ENCODE measurements at places on chromosomes 6 and 20.

DNA sequence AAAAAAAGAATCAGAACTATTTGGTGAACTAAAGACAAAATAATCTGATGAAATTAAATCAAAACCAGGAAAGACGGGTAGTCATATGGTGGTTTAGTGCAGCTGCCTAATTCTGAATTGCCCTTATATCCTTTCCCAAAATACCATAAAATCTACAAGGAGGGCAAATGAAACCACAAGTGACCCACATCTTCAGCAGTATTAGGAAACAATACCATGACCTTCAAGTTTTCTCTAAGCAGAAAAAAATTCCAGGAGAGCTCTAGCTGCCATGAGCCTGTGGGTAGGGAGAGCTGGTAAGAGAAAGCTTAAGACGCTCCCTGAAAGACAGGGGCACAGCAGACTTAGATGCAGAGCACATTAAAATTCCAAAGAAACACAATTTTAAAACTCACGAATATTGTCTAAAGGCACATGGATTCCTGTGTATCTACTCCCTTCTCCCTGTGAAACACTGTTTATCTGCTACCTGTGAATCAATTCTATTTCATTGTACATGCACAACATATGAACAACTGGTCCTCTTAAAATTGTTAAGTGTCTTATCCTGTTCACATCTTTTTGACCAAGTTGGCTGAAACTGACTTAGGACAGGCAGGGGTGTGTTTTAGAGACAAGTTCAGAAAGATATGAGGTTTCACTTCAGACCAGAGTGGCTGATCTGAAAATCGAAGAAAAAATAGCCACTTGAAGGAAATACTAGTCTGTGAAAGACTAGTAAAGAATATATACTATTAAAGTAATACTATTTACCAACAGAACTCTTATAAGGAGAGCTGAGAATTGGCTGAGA, 153.6 kb upstream of the SHLD1 start:
- no peak for DNase-seq

DNA sequence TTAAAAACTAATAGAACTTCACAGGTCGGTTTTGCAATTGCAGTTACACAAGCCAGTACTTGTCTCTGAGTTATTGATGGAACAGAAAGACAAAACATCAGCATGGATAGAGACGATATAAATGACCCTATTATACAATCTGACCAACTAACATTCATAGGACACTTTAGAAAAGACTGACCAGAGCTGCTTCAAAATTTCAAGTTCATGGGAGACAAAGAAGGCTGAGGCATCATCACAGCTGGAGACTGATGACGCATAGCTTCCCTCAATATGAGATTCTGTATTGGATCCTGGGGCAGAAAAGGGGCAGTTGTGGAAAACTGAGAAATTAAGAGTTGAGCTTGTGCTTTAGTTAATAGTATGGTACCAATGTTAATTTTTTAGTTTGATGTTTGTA, 174.0 kb downstream of the THBS2 start:
- DNase-seq = no peak

- no peak for DNase-seq
Measured at GRCh38 chr6:14950970-14951276, 294.9 kb upstream of the JARID2 start.

DNA sequence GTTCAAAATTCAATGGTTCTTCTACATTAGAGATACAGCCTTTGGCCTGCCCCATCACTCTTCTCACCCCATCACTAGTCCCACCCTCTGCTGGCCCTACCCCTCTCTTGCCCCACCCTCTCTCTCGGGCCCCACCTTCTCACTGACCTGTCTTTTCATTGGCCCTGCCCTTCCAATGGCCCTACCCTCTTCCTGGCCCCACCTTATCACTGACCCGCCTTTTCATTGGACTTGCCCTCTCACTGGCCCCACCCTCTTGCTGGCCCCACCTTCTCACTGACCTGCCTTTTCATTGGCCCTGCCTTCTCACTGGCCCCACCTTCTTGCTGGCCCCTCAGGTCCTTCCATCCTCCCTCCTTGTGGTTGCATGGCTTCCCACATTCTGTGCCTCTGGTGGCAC, 107.2 kb upstream of the PLEKHG1 start:
- DNase-seq = no peak

GRCh38 chr20:47934761-47935160, 149.5 kb upstream of the SULF2 start:
- no peak for DNase-seq
